ENCODE measurements at places on chromosomes 16 and 17.

GRCh38 chr17:47844814-47845715, 4.0 kb upstream of the SCRN2 start:
- DNase-seq = no peak

DNA sequence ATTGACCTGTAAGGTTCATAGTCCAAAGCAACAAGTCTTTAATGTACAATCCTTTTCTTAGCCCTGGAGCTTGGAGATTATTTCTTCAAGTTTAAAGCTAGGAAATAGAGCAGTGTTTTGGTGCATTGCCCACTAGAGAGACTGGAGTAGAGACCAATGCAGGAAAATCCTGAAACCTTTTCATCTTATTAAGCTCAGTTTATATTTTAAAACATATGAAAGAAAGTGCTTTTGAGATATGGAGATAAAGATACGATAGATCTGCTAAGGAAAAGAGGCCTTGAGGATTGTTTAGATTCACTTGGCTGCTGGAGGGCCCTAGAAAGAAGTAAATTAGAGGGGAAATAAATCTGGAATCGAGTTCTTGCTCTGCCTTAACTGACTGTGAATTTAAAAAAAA, 212.0 kb downstream of the GRIN2A start:
- DNase-seq = no peak

DNA sequence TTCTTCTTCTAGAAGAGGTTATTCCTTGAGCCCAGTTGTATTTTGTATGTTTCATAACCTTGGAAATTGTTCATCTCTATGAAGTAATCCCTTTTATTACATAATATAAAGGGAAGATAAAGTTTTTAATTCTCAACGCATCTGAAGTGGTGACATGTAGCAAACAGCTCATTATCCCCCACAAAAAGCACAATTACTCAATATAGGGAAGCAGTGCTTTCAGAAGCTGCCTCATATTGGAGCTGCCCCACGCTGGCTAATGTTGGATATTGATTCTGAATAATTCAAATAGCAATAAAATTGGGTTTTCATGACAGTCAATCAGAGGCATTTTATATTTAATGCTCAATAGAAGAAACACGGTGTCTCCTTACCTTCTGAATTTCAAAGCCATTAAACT, 604.3 kb upstream of the RBFOX1 start:
- DNase-seq = no peak

- DNase-seq = no peak
Measured at GRCh38 chr16:48525201-48526057, 84.6 kb downstream of the N4BP1 start.

GRCh38 chr17:73335591-73336407, 24.0 kb upstream of the CDC42EP4 start:
- no peak for DNase-seq

GRCh38 chr17:30000755-30001257, 59.4 kb downstream of the EFCAB5 start:
- DNase-seq = no peak

DNA sequence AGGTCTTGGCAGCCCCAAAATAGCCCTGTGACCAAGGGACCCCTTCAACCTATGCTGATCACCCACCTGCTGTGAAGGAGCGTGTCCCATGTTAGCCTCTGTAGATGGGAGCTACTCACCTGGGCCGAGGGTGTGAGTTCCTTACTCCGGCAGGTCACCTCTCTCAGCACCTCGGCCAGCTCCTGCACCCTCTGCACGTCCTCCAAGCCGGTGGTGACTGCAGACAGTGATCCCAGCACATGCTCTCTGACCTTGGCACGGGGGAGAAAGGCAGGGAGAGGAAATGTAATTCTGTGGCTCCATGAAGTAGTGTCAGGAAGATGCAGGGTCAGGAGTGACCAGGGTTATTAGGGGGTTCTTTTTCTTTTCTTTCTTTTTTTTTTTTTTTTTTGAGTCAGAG, 67.7 kb upstream of the BCO1 start:
- DNase-seq = no peak

- no peak for DNase-seq
Measured at GRCh38 chr16:11964761-11965551, at the start of gene TNFRSF17. Gene TNFRSF17, plus strand, starts transcription at chr16:11965210. Its CDS starts 115 bp downstream, at chr16:11965325.

DNA sequence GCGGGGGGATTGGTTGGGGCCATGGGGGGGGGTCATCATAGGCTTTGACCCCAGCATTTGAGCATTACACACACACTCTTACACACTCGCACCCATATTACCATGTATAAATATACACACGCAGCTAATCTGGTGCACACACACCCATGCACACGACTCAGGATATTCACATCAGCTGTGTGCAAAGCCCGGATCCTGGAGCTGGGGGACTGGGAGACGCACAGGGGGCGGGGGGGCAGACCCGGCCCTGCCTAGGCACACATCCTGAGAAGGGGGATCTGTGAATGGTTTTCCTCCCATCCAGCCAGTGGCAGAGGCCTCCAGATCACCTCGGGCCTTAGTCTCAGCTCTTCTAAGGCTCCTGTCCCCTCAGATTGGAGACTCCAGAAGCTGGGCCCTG, 5.6 kb downstream of the ASGR2 start:
- no peak for DNase-seq

- DNase-seq = peak; percentile 11
Measured at GRCh38 chr16:24013864-24014645, 178.3 kb downstream of the PRKCB start.

DNA sequence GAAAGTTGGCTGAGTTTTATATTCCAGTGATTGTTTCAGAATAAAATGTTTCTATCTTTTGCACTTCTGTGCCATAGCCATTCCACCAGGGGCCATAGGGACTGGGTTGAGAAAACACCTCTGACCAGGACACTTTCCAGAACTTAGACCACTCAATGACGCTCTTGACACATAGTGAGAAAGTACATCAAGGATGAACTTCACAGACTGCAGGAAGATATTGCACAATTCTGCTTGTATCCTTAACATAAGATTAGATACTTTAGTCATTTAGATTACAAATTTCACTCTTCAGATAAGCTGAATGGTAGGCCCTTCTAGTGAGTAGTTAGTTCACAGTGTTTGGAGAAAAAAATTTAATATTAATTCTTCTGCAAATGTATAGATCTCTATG, 13.0 kb upstream of the MPHOSPH6 start:
- DNase-seq = no peak

DNA sequence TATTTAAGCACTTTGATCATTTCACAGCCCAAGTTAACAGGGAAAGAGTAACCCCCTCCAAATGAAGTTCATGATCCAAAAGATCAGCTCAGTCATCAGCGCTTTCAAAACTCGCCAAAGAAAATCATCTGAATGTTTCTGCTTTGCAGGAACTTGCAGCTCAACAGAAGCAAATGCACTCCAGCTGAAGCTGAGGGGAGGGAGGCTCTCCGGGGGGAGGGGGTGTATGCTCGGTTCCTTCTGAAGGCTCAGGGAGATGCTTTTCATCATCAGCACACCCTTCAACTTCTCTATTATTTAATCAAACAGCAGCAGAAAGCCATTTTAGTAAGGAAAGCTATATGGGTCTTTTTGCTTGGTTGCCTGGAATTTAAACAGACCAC, 24.4 kb upstream of the ERN1 start:
- no peak for DNase-seq

GRCh38 chr16:8678068-8678927, 3.9 kb downstream of the ABAT start:
- no peak for DNase-seq

DNA sequence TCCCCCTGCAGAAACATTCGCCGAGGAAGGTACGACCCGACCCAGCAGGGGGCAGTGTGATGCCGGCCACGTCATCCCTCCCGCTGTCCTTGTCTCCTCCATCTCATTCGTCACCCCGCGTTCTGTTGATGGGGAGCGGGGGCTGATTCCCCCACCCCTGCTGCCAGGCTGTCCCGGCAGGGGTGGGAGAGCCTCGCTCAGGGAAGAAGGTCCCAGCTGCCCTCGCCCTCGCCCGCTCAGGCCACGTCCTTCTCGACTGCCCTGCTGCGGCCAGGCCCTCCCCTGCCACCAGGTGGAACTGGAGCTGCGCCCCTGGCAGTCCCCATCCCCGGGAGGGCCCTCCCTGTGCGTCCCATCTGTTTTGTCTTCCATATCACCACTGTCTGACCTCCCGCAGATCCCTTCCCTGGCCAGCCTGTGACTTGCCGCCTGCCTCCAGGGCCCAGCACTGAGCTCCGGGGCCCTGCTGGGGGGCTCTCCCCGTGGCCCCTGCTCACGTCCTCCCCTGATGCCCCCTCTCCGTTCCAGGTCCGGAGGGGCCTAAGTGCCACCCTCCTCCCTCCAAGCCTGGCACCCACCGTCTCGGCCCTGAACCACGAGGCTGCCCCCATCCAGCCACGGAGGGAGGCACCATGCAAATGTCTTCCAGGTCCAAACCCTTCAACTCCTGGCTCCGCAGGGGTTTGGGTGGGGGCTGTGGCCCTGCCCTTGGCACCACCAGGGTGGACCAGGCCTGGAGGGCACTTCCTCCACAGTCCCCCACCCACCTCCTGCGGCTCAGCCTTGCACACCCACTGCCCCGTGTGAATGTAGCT, 20.6 kb downstream of the ADAM11 start:
- peak; percentile 62 for DNase-seq

GRCh38 chr17:4856271-4856936, 23.3 kb downstream of the MINK1 start:
- DNase-seq = no peak

- DNase-seq = peak; percentile 7
Measured at GRCh38 chr16:72637306-72637705, 410.6 kb downstream of the ZFHX3 start.

GRCh38 chr17:81238815-81239713, at the start of the genes NDUFAF8 and TEPSIN:
Gene NDUFAF8, plus strand, starts transcription at chr17:81239318. Its CDS starts 46 bp downstream, at chr17:81239364.
Gene TEPSIN, minus strand, starts transcription at chr17:81239055. Its CDS starts 22 bp downstream, at chr17:81239033.
- peak; percentile 99 for DNase-seq

GRCh38 chr16:51133688-51134087, 17.4 kb downstream of the SALL1 start:
- DNase-seq = no peak

- DNase-seq = no peak
Measured at GRCh38 chr16:49453983-49454382, 80.4 kb downstream of the C16orf78 start.

DNA sequence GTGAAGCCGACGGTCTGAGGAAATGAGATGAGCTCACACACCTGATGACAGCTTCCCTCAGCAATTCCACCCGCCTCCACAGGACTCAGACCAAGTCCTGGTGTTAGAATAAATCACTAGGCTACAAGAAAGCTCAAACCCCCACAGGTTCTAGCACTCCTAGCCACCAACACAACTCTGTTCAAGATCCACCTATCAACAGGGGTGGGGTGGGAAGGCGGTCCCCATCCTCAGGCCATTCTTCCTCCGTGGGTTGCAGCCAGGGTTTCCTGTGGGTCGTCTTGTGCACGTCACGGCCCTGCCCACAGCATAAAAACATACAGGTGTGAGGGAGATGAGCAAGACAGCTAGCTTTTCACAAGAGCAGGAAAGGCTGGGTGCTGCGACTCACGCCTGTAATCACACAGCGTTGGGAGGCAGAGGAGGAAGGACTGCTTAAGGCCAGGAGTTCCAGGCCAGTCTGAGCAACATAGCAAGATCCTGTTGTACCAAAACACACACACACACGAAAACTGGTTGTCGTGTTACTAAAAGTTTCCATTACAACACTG, 81.1 kb downstream of the ANKRD11 start:
- DNase-seq = no peak

- DNase-seq = no peak
Measured at GRCh38 chr16:22635357-22635761, 124.7 kb downstream of the NPIPB5 start.

GRCh38 chr17:1298606-1299005, 19.1 kb downstream of the TRARG1 start:
- no peak for DNase-seq

GRCh38 chr16:11915644-11916523, at the start of gene GSPT1:
Gene GSPT1, minus strand, starts transcription at chr16:11915956. Its CDS starts 236 bp downstream, at chr16:11915720.
- peak; percentile 97 for DNase-seq

DNA sequence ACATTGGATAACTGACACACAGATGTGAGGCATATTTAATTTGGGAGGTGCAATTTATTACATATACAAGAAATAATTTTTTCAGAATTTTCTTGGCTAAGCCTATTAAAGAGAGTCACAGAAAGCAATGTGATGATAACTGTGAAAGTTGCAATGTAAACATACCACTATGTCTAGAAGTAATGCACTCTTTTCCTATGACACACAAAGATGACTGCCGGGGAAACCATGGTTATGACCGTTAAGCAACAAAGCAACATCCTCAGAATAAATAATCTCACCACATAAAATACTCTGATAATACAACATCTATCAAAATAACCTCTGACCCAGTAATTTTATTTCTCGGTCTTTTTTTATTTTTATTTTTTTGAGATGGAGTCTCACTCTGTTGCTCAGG, 10.5 kb upstream of the QRICH2 start:
- no peak for DNase-seq

DNA sequence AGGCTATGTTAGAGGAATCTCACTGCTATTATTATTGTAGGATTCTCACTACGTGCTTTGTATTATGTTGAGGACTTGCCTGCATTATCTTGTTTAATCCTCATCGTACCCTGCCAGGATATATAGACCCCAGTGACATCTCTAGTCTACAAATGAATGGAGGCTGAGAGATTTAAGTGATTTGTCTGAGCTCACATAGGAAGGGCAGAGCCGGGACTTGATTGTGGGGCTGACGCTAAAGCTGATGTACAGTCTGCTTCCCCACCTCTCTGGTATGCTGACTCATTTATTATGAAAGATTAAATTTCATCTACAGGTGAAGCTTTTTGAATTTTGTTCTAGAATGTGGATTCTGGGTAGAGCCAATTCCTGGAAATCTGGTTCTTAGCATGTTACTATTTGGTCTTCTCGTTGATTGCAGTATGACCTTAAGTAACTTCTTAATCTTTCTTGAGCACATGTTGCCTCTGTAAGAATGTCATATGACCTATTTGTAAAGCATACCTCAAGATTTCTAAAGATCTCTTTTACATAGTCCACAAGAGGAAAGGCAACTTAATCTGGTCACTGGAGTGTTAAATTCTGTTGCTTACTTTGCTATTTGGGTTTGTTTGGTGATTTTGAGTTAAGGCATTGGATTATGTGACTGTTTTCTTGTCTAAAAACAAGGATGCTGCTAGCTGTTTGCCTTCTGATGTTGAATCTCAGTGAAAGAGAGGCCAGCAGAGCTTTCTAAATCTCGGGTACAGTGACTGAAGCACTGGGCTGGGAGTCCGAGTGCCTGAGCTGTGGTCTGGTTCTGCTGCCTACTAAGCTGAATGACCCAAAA, 12.4 kb downstream of the METTL9 start:
- no peak for DNase-seq

DNA sequence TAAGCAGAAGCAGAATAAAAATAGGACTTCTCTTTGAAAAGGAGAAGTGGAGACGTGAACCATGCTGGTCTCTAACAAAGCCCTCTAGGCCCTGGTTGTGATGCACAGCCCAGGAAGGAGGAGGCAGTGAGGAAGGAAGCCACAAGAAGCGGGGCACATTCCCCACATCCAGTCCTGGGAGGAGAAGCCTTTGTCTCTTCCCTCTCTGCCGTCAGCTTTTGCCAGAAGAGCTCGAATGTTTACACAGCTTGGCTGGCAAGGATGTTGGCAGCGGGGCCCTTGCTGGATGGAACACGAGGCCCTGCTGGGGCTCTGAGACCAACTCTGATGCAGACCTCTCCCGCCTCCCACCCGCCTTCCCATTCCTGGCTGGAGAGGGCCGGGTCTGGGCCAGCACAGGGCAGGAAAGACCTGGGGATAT, 91.3 kb downstream of the MAF start:
- DNase-seq = no peak
